ENCODE measurements at places on chromosomes 6 and 20.

GRCh38 chr20:41560970-41561369 is 57.2 kb downstream of the CHD6 start:
- DNase-seq: no peak

- no peak for DNase-seq
Measured at GRCh38 chr6:106805771-106806170, 168.8 kb downstream of the CD24 start.

GRCh38 chr6:45835721-45836437 is 179.8 kb downstream of the CLIC5 start:
- no peak for DNase-seq

DNA sequence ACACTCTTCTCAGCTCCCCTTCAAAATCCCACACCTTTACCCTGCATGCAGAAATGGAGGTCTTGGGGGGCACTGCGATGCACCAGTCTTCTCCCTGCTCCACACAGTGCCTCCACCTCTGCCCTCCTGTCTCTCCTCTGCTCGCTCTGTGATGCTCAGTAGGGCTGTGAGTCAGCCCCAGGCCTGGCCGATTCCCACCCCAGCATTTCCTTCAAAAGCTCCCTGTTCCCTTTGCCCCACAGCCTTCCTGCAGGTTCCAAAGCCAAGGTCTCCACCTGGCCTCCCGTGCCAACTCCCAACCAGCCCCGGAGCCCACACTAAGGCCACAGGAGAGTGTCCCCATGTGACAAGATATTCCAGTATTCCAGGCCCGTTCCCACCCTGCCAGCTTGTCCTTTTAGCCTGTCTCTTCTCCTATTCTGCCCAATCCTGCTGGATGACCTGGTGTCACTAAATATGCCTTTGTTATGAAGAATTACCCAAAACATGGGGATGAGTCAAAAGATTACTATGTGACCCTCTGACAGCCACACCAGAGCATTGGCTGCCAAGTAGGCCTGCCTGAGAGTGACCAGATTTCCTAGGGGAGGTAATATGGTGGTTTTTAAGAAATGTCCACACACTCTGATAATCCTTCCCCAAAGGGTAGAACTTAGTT is 118.9 kb upstream of the NXT1 start:
- no peak for DNase-seq

DNA sequence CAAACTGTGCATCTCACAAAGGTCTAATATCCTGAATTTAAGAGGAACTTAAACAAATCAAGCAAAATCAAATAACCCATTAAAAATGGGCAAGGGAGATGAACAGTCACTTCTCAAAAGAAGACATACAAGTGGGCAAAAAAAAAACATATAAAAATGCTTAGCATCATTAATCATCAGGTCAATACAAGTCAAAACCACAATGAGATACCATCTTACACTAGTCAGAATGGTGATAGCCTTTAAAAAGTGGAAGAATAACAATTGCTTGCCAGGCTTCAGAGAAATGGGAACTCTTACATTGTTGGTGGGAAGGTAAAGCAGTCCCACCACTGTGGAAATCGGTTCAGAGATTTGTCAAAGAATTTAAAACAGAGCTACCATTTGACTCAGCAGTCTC is 646.7 kb upstream of the PTCHD4 start:
- DNase-seq: no peak
